Tibial artery (tissue), 4 donors: ENCODE measurements at places on chromosomes 11 and 22.
A peak's percentile ranks its signal among the peaks of the same experiment; 100 is the strongest.

DNA sequence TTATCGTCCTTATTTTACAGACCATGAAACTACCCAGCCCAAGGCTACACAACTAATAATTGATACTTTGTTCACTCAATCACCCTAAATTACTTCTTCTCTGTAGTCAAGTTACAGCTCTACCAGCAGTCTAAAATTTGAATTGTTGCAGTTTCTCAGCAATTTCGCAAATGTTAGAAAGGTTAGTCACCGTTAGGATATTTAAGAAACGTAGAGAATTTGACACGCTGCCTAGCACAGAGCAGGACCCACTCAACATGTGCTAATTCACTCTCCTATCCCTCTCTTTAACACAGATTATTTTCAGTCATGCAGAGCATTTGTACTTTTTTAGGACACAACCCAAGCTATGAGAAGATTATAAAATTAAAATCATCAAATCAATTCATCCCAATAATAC is 771.1 kb upstream of the LUZP2 start:
- no peak for DNase-seq

DNA sequence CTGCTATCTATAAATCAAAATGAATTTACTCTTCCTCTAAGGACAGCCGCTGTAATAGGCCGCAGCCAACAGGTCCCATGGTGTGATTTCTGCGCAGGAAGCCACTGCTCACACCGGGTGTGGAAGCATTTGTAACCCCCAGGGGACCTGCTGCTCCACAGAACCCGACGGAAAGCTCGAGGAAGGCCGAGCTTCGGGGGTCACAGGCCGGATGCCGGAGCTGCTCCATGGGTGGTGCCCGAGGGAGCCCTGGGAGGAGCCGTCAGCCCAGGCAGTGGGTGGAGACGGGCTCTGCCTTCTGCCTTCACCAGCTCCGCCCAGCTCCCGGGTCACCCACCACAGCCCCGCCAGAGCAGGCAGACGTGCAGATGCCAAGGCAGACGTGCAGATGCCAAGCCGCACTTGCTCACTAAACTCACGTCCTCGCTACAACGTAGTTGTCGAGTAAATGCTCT is 63.5 kb downstream of the BRD1 start:
- no peak for DNase-seq

- DNase-seq = no peak
Measured at GRCh38 chr11:10604798-10605197, 36.3 kb upstream of the LYVE1 start.

- peak; percentile 33 for DNase-seq
Measured at GRCh38 chr11:104968856-104969776, 742 bp upstream of the CASP4 start.

GRCh38 chr11:537622-538430 is 499 bp downstream of the LRRC56 start:
- no peak for DNase-seq

GRCh38 chr22:40107851-40108378 is 69.8 kb upstream of the TNRC6B start:
- no peak for DNase-seq

- DNase-seq = no peak
Measured at GRCh38 chr11:45060707-45061106, 85.7 kb upstream of the PRDM11 start.

DNA sequence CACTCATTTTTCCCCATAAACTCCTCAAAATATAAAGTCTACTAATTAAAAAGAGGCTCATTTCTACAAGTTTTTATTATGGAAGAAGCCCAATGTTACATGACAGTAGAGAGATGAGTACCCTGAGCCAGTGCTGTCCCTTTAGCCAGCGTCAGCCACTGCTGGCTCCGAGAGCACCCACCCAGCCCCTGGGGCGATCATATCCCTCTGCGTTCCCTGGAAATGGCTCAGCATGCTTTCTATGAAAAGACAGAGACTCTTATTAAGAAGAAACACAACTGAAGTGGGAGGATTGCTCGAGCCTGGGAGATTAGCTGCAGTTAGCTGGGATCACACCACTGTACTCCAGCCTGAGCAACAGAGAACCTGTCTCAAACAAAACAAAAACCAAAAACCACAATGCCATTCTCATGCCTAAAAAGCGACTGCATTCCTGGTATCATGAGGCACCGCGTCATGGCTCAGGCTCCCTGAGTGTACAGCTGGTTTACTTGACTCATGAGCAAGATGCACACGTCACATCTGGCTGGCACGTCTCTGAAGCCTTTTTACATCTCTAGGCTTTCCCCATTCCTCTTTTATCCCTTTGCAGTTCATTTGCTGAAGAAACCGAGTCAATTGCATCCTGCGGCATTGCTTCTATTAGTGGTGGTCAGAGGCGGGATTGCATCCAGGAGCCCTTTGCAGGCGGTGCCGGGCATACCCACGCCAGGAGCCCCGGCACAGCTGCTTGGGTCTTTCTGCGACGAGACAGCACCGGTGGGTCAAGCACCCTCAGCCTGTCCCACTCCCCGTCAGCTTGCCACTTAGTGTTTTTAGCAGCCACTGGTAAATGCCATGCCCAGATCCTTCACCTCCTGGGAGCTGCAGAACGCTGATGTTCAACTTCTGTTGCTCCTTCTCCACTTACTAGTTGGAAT is 119.9 kb downstream of the CTTN start:
- DNase-seq = no peak

GRCh38 chr11:47791774-47792430 is 24.8 kb upstream of the FNBP4 start:
- no peak for DNase-seq

DNA sequence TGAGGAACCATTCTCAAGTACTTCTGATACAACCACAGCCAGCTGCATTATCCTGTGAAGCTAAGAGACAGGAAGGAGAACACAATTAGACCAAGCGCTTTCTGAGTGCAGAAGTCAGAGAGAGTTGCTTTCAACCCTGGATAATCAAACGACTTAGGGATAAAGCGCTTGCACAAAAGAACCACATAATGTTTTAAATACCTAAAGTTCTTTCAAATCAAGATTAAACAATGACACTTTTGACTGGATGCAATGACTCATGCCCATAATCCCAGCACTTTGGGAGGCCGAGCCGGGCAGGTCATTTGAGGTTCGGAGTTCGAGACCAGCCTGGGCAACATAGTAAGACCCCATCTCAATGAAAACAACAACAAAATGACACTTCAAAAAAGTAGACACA is 145.1 kb downstream of the SWAP70 start:
- DNase-seq = no peak

DNA sequence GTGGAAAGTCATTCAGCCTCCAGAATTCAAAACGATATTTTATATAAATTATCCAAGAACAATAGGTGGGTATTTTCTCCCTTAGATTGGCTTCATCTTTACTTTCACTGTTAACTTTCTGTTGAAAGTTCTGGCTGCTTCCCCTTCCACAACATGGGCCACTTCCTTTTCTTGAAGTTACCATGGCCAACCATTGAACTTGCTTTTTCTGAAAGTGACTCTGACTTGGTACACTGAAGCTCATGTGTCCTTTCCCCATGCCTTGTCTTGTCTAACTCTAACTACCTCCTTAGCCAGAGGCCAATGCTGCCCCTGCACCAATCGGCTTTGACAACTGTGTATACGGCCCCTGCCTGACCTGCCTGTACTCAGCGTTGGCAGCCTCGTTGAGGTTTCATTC is 225.2 kb downstream of the FAT3 start:
- DNase-seq = no peak

GRCh38 chr22:29319072-29319471 is 3.6 kb upstream of the RASL10A start:
- DNase-seq = no peak

GRCh38 chr11:2524446-2525165 is 79.8 kb downstream of the KCNQ1 start:
- peak; percentile 62 for DNase-seq

DNA sequence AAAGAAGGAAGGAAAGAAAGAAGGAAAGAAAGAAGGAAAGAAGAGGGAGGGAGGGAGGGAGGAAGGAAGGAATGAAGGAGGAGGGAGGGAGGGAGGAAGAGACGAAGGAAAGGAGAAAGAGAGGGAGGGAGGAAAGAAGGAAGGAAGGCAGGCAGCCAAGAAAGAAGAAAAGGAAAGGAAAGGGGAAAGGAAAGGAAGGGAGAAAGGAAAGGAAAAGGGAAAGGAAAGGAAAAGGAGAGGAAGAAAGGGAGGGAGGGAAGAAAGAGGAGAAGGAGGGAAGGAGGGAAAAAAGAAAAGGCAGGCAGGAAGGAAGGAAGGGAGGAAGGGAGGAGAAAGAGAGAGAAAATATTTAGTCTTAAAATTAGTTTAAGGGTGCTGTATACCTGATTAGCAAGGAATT is 704.1 kb downstream of the LUZP2 start:
- DNase-seq = no peak

GRCh38 chr22:29798318-29798717 is 31.1 kb downstream of the UQCR10 start:
- no peak for DNase-seq

DNA sequence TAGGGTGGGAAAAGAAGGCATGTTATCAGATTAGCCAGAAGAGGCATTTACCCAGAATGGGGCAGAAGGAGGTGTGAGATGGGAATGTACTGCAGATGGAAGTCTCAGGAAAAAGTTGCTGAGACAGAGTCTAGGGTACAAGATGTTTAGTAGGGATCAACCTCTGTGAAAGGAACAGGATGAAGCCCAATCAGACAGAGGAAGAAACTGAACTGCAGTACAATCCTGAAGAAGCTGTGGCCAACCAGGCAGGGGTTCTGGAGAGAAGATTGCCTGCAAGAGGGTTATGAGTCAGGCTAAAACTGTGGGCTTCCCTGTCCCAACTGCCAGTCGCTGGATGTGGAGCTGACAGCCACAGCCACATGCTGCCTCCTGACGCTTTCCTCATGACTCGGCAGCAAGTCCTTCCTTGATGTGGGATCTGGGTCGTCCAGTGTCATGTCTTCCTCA is 64.0 kb downstream of the CWC15 start:
- DNase-seq = no peak

DNA sequence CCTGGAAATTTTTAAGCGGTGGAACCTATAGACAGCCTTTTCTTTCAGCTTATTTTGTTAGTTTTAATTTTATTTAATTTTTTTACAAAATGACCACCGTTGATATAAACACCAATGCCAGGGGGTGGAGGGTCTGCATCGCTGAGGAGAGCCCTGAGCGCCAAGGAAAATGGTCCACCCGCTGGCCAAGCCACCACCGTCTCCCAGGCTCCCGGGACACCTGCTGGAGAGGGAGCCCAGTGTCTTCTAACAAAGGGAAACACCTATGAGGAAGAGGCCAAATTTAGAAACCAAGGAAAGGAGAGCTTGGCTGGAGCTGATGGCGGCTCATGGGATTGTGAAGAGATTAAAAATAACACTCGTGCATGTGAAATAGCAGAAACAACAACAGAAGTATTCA is 288 bp upstream of the KRTAP5-8 start:
- no peak for DNase-seq

DNA sequence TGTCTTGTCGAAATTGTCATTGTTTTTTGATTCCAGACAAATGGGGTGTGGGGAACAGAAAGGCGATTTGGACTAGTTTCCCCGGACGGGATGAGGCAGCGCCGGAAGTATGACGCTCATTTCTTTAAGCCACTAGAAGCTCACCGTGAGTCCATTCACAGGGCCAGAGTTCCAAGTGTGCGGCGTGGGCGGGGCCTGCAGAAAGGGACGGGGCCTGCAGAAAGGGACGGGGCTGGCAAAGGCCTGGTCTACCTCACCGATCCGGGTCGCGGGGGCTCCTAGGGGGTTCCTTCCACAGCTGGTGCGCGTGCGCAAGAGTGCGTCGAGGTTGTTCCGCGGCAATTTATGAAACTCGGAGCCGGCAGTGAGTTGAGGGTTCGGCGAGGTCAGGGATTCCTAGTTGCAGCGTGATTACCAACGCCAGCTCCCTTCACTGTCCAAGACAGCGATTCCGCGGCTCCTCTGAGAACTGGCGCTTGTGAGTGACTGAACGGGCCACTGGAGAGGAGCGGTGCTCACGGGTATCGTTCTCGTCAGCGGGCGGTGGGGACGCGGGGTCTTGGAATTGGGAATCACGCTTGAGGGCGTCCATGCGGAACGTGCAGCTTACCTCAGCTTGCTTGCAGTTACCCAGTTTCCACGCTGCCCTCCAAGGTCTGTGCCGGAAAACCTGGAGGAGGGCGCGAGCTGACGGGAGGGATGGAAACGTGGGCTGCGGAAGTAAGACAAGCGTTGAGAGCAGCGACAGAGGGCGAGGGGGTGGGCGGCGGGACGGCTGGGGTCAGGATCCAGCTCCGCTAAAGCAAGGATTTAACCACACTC is at the start of gene ZNF215:
Gene ZNF215 (plus strand): TSS at position 219 of the 822 bp plus-strand sequence. CDS start 5,847 bp downstream, outside the sequence.
- DNase-seq = peak; percentile 58

DNA sequence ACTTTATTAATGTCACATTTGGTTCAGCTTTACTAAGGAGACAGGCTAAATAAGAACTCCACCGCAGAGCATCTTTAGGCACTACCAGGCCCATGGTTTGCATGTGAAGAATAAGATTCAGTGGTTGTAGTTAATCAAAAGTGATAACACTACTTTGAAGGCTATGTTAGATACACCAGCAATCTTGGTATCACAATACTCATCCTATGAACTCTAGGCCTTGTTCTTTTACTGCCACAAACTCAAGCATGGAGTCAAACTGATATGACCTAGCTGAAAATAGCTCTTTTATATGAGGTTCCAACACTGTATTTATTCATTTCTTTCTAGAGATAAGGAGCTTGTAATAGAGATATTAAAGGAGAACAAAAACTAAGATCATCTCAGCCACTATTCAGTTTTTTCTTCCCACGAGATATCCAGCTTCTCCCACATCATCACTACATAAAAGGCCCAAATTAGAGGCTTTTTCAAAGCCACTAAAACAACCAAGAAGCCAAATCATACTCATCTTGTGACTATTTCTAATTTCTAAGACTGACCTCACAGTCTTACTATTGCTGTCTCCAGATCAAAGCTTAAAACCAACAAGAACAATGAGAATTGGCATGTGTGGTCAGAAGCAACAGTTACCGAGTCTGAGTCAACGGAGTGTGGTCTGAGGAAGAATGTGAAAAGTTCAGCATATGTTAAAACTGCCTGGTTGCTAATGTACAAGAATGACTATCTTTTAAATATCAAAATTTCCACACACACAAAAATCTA is 25.1 kb upstream of the GUCY1A2 start:
- DNase-seq = no peak

DNA sequence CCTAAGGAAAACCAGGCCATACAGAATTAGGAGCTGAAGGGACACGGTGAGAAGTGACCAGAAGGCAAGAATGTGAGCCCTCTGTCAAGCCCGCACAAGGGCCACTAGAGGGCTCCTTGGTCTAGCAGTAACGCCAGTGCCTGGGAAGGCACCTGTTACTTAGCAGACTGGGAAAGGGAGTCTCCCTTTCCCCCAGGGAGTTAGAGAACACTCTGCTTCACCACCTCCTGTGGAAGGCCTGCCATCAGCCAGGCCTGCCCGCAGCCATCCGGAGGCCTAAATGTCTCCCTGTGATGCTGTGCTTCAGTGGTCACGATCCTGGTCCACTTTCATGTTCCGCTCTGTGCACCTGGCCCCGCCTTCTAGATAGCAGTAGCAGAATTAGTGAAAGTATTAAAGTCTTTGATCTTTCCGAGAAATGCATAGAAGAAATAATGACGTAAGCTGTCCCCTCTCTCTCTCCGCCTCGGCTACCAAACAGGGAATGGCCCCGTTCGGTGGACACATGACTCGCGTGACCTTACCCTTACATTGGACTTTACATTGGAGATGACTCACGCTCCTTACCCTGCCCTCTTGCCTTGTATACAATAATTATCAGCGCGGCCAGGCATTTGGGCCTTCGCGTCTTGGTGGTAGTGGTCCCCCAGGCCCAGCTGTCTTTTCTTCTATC is 10.7 kb upstream of the GSTP1 start:
- DNase-seq = no peak
